NCI-H1105 treated with DMSO at 0.1 percent for 48 hours (cell line): ENCODE measurements at places on chromosomes 6 and 20.
A peak's percentile ranks its signal among the peaks of the same experiment; 100 is the strongest.

DNA sequence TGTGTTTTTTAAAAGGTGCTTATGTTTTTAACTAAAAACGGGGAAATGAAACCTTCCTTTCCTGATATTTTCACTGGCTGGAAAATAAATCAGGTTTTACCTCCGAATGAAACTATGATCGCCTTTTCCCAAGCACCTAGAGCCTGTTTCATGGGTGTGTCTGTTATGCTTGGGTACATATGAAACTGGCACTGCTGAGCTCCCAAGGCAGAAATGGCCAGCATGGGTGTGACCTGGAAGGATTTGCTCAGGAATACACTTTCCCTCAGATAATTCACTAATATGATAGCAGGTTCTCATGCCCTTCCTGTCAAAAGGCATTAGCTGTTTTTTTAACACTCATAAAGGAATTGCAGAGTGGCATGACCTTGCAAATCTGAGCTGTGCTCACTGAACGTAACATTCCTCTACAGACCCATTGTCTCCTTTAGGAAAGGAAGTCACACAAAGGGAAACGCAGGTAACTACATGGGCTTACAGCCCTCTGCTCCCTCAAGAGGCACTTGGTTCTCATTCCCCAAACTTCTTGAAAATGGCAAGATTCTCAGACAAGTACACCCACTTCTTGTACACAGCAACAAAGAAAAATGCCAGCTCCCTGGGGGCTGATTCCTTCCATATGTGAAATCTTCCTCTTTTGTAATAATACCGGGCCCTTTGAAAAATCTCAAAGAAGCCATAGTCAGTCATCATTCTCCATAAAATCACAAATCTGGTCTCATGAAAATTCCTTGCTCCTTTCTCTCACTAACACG is 72.7 kb downstream of the METTL24 start:
- DNase-seq: no peak

DNA sequence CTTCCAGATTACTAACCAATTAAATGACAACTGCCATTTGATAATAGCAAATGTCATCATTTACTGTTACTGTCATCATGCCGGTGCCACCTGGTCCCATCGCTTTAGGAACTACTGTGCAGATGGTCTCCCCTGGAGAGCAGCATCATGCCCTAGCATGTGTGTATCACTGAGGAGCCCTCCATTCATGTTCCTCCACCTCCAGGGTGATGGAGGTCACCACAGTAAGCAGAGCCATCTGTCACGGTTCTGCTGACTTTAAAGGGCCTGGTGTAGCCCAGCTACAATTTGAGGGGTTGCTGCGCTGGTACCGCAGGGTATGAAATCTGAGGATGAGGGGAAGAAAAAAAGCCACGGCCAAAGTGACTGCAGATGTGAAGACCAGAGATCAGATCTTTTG is 118.8 kb upstream of the KCNK16 start:
- no peak for DNase-seq

DNA sequence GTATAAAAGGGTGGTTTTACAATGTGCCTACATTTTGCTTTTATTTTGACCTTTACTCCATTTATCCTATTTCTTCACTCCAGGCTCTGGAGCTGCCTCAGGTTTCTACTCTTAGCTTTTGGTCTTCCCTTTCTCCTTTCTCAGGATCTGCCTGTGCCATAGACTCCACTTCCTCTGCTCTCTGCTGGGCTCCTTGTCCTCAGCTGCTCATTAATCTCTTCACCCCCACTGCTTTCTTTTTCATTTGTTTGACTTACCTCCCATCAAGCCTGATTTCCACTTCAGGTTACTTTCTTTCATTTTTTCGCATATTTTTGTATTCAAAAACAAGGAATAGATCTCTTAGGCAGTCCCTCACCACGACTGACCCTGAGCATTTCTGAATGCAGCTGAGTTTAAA is 106.8 kb downstream of the COL19A1 start:
- DNase-seq: no peak

GRCh38 chr6:139010674-139011073 is 17.9 kb upstream of the ABRACL start:
- no peak for DNase-seq

DNA sequence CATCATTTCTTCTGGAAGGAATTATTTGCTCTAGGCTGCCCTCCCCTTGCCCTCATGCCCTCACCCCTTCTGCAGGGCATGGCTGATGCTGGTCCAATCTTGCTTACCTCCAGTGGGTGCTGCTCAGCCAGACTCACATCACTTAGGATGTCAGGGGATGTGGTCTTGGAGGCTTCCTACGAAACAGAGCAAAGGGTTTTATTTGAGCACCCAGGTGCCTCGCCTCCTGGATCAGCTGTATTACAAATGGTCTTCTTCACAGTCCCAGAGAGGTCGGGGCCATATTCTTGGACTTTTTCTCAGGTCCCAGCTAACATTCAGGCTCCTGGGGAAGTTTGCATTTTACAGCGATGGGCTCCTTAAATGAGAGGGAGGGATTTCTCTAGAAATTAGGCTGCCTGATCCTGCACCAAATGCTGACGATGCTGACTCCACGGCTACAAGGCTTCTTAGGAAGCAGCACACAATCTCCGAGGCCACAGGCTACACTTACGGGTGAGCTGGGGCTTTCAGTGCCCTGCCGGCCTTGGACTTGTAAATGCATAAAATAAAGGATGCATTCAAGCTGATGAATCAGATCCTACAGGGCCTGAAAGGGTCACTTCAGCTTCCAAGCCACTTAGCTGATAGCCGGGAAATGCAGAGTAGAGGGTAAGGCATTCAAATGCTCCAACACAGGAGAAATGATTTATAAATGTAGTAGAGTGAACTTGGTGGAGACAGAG is 159.8 kb upstream of the ECI2 start:
- no peak for DNase-seq

GRCh38 chr20:38229376-38230252 is 30.9 kb downstream of the KIAA1755 start:
- no peak for DNase-seq

DNA sequence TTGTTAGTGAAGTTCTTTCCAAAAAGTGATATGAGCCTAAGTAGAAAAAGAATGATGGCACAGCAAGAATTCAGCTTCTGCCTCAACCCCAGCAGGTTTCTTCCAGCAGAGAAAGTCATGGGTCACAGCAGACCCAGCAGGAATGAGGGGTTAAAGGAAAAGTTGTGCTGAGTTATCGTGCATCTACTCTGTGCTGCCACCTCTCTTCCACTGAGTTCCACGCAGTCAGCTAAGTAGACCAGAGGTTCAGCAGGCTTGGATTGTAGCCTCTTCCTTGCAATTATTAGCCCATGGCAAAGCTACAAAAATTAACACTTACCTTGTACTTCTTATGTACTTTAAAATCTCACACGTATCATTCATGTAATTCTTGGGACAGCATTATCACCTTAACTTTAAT is 510.8 kb downstream of the PTPRT start:
- DNase-seq: no peak

DNA sequence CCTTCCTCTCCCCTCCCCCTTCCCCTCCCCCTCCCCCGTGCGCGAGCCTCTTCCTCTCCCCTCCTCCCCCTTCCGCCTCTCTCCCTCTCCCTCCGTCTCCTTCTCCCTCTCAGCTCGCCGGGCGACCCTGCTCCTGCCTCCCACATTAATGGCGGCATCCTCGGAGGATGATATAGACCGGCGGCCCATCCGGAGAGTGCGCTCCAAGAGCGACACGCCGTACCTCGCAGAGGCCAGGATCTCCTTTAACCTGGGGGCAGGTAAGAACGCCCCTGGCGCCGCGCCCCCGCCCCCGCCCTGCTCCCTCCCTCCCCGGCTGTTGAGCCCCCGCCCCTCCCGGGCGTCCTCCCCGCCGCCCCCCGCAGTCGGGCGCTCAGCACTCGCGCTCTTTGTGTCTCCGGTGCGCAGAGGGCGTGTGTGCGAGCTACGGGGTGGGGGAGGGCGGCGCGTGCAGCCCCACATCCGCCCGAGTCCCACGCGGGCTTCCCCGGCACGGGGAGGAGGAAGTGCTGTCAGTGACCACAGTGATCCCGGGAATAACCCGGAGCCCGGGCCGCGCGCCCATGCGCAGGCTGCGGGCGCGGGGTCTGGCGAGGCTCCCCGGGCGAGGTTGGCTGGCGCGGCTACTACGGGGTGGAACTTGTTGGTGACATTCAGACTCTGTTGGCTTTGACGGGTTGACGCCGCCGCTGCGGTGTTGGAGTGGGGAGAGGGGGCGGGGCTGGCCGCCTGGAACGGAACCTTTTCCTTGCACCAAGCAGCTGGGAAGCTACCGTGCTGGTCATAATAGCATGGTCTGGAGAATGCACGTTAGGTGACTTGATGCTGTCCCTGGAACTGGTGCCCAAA is 33.2 kb downstream of the PHACTR1 start:
- DNase-seq: peak; percentile 77

DNA sequence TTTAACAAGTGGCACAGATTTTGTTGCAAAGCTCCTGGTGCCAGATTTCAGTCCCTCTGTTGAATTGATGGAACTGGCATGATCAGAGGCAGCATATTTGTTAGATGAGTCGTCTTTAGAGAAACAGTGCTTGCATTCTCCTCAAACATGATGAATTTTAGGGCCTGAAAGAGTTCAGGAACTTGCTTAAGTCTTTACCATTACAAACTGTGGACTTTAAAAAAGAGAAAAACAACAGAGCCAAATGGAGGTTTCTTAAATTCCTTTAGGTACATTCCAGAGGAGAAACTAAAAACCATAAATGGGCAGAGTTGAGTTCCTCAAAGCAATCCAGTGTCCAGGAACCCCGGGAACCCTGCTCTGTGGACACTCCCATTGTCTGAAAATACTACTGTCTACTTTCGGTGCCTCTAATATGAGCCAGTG is 2.5 kb downstream of the GTF2H5 start:
- DNase-seq: no peak

GRCh38 chr6:7723041-7723447 is 2.9 kb upstream of the BMP6 start:
- DNase-seq: peak; percentile 46

- DNase-seq: no peak
These were observed 7.7 kb upstream of the PTPRA start for GRCh38 chr20:2865630-2866029.

DNA sequence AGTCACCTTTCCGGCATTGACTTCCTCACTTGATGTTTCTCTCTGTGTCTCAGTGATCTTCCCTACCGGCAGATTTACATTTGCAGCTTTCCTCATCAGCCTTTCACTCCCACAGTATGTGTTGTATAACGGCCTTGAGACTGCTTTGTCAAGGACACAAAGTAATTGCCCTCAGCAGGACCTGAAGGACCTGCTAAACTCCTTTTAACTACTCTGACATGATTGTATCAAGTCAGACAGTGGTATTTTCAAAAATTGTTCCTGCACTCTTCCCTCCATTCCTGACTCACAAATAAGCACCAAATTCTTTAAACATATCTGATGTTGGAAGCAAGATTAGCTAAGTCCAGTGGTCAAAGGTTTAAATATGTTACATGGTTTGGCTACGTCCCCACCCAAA is 62.4 kb downstream of the PDE10A start:
- DNase-seq: no peak

DNA sequence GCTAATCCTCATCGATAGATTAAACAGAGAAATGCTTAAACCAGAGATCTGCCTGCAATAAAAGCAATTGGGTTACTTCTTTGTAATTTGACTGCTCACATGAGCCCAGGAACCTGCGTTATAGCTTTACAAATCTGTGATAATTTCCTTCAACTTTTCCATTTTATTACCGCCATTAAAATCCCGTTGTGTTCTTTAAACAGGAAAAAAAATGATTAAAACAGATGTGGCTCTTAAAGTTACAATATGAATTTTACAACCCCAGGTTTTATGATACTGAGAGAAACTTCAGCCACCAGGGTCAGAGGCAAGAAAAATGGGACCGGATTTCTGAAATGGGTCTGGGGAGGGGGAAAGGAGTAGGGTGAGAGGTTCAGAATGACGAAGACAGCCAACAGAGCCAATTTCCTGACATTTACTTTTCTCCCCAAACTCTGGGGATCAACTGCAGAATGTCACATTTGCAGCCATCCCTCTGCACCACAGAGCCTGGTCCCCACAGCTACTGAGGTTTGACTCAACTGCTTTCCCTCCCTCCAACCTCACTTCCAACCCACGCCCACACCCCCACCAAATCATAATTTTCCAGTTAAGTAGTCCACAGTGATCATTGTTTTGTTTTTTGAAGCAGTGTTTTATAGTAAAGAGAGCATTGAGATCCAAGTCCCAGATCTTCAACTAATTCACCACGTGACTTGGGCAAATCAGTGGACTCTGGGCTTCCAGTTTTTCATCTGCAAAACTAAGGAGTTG is 77.6 kb upstream of the EYA2 start:
- DNase-seq: no peak

- DNase-seq: no peak
These were observed 151.6 kb upstream of the PTPRK start for GRCh38 chr6:128672023-128672422.

GRCh38 chr20:64050261-64051032 is 1.0 kb upstream of the SOX18 start:
- no peak for DNase-seq

- DNase-seq: no peak
These were observed 514 bp downstream of the ACOT13 start for GRCh38 chr6:24667378-24667803.

GRCh38 chr20:32559753-32560380 is 25.3 kb downstream of the NOL4L start:
- DNase-seq: no peak

DNA sequence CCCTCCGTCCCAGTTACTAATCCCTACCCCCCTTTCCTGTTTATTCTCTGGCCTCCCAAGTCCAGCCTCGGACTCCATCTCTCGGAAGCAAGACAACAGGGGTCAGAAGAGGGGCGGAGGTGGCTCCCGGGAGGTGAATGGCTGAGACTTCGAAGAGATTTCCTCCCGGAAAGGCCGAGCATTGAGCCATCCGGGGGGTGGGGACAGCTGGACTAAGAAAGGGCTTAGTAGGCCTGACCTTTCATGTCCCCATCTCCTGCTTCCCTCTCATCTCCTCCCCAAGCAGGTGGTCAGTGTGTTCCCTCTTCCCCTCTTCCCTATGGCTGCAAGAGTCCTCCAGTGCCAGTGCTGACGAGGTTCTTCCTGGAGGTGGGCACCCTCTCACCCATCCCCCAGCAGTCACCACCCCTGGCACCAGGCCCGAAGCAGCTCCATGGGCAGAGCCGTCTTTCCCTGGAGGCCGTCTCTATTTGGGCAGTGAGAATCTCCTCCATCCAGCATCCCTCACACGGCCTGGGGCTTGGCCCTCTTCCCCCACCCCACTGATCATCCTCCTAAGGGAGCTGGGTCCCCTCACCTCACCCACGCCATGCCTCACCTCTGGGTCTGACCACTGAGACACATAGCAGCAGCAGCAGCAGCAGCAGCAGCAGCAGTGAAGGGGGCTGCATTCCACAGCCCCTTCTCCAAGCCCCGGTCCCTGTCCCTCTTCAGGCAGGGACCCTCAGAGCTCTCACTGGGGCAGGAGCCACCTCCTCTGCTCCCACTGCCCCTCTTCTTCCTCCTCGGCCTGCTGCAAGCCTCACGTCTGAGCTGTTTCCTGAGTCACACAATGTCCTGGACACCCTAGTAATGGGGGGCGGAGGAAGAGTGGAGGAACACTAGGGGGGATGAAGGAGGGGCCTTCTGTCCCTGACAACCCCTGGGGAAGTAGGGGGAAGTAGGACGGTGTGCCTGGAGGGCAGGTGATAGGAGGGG is at the start of gene NOTCH4:
TSS of gene NOTCH4 (minus strand) at position 810 of the 978 bp plus-strand sequence. CDS start at position 671, 139 bp downstream.
- no peak for DNase-seq
